ENCODE measurements at places on chromosomes 1 and 21.
A peak's percentile ranks its signal among the peaks of the same experiment; 100 is the strongest.

- peak; percentile 80 for DNase-seq
Observed at GRCh38 chr1:84721152-84721551, 30.9 kb upstream of the SSX2IP start.

DNA sequence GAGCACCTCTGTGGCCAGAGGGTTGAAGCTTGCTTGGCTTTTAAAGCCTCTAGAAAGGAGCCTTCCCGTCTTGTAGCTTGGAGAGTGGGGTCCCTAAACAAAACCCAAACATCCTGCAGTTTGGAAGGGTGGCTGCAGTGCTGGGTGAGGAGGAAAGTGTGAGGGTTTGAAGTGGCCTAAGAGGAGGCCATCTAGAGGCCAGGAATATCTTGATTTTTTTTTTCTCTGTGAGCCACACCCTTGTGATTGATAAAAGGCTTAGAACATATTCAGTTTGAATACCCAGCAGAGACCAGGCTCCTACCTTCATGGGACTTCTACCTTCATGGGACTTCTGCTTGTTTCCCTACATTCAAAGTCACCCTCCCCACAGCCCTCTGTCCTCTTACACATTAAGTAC lies 37.3 kb upstream of the PIGV start:
- no peak for DNase-seq

GRCh38 chr1:1119272-1119890 lies 3.5 kb upstream of the C1orf159 start:
- no peak for DNase-seq

GRCh38 chr1:114299331-114299975 lies 145.8 kb upstream of the SYT6 start:
- peak; percentile 27 for DNase-seq

DNA sequence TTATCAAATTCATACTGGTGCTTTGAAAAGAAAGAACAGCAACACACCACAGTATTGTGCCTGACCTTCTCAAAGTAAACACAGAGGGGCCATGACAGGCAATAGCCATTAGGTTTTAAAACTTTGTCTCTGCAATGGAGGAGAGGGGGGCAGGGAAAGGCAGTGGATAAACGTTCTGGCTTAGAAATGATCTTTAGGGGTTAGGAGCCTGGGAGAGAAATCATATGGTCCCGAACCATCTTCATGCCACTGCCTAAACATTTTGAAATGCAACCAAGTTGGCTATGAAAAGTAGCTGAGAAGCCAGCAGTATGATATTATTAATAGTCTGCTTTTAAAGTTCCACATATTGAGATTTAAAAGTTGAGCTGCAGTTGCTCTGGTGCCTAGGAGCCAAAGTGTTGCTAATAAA lies 39.8 kb downstream of the PLPP3 start:
- no peak for DNase-seq

DNA sequence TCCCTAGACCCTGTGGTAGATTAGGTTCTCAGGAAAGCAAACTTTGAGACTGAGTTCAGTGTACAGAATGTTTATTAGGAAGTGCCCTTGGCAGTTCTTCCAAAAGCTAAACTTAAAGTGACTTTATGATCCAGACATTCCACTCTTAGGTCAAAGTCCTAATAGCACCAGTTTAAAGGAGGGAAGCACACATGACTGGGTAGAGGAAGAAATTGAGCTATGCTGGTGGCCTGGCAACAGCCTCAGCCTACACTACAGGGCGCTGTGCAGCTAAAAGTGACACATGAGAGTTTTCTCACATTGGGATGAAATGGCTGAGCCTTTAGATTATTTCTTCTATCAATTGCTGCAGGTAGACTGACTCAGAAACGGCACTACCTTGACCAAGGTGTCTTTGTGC lies 280.4 kb downstream of the BRINP2 start:
- DNase-seq: no peak

GRCh38 chr1:157472056-157472701 lies 80.1 kb downstream of the FCRL5 start:
- DNase-seq: no peak

- peak; percentile 44 for DNase-seq
Observed at GRCh38 chr21:39319251-39319756, 5.9 kb upstream of the BRWD1 start.

DNA sequence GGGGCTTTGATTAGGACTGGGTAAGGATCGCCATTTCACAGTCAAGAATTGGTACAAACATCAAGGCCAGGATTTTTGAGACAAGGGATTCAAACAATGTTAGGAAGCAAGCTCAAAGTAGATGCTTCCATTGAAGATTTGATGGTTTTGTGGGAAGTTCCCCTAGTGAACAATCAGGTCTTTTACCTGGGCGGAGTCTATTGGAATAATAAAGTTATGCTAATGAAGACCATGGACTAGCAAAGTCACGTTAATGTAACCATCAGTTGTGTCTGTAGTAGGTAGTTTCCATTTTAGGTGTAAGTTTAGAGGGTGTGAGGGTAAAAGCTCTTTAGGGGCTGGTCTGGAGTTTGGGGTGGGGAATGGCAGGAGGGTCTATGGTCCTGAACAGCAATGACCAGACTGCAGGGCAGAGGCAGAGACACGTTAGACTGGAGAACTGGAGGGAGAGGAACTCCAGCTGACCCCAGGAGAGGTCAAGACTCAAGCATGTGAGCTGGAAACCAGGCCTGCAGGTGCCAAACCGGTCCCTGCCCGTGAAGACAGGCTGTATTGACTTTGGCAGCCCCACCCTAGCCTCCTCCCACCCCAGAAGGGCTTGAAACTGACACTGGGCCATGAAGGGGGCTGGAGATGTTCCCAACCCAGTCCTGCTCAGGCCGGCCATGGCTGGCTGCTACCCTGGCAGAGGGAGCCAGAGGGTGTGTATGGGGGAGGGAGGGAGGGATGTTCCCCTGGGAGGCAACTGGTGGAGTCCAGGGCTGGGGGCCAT lies 36.0 kb upstream of the GPR37L1 start:
- DNase-seq: no peak

- peak; percentile 67 for DNase-seq
Observed at GRCh38 chr1:183291802-183292514, 105.9 kb downstream of the LAMC2 start.

- peak; percentile 91 for DNase-seq
Observed at GRCh38 chr1:2189459-2190425, 4.8 kb downstream of the FAAP20 start.

DNA sequence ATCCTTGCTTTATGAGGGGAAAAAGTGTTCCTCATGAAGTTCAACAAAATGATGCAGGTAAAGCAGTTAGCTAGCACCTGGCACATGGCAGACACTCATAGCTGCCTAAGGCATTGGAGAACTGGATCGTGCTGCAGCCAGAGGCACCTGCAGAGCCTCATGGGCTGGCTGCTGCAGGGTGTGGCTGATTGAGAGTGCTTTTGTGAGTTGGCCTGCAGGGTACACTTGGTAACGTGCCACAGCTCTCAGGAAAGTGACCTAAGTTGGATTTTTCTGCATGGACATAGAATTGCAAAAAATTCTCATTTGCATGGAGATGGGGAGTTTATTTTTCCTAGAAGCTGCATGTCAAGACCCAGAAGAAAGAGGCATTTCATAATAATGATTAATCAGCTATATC lies 31.6 kb upstream of the IL20 start:
- DNase-seq: no peak

- DNase-seq: no peak
Observed at GRCh38 chr1:66920543-66920942, 4.1 kb downstream of the DNAI4 start.

- peak; percentile 97 for DNase-seq
Observed at GRCh38 chr1:186535388-186536133, 74.6 kb upstream of the PDC start.

DNA sequence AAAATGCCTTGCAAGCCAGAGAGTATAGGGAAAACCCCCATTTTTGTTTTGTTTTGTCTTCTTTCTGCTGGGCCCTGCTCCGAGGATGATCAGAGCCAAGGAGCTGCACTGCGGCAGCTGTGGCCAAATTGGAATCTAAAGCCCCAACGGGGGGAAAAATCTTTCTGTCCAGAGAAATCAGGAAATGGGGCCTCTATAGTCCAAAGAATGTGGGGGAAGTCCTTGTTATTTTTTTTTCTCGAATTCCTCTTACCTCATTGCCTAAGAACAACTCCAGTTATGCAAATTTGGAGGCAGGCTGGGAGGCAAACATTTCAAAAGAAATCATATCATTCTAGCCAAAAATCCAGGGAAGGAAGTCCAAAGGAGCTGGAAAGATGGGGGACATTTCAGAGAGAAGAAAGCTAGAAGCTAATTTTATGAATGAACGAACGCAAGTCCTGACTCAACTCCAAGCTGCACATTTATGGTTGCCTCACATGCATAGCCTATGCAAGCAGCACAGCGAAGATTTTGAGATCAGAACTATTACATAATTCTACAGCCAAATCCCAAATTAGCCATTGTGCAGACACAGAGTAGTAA lies 263.2 kb downstream of the KCTD3 start:
- DNase-seq: peak; percentile 6

- DNase-seq: no peak
Observed at GRCh38 chr1:235906436-235906835, 39.7 kb upstream of the LYST start.

DNA sequence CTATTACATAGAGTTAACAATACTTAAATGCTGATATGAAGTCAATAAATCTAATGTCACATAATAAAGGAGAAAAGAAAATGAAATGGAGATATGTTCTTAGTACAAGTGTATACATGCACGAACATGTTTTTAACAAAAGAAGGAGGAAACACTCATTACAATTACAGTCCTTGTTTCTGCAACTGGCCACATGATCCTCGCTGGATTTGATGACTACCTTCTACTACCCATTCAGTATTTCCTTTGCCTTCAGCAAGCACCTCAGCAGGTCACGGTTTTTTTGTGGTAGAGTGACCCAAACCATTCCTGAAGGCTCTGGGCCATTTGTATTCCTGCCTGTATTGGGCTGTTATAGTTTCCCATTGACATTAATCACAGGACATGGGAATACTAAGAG lies 172.8 kb upstream of the CXADR start:
- DNase-seq: no peak

- no peak for DNase-seq
Observed at GRCh38 chr1:111842411-111842810, 86.7 kb downstream of the DDX20 start.

DNA sequence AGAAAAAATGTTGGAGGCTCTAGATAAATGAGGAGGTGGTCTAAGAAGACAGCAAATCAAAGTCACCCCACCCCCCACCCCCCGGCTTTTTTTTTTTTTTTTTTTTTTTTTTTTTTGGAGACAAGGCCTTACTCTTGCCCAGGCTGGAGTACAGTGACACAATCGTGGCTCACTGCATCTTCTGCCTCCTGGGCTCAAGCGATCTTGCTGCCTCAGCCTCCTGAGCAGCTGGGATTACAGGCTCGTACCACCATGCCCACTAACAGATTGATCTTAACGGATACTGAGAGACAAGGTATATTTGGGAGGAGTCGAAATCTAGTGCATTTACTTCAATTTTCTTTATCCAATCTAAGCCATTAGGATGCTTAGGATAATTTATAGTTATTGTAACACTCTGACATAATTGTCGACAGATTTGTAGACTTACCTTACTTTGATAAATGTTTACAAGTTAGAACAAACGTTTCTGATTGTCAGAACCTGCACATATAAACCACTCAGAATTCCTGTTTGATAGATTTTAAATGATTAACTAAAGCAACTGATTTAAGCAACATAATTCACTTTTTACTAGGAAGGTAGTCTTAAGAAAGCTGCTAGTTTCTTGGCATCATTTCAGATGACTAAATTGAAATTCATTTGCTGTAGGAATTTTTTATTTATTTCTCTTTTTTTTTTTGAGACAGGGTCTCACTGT lies 33.7 kb upstream of the NBL1 start:
- DNase-seq: peak; percentile 31

DNA sequence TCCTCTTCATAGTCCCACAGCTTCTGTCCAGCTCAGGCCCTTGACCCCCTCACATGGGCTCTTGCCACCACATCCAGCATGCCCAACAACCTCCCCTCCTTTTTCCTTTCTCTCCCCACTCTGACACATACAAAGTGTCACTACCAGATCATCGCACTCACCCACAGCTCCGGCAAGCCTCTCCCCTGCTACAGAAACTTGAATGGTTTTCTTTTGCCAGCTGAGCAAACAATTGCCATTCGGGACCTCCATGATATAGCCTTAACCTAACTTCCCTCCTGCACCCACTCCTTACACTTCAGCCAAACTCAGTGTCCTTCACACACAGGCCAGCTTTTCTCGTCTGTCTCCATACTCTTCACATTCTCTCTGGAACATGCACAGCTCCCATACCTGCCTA lies 43.3 kb downstream of the MAB21L3 start:
- no peak for DNase-seq

DNA sequence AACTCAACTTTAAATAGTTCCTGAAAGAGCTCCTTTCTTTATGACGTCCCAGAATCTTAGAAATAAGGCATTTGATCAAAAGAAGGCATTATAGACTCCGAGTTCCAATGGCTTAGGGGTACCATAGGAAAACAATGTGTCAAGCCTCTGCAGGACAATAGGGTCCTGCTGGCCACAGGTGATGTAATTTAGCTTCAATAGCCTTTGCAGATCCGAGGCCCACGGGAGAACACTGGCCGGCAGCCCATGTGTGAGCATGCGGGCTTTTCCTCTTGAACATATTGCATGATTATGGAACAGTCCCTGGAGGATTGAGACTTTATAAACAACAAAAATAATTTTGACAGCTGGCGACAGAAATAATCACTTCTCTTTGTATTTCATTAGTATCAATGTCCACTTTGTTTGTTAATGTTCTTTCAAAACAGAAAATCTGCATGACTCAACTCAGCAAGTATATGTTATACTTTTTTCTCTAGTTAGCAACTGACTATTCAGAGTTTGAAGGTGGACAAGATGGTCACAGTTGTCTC lies 49.0 kb upstream of the NR5A2 start:
- DNase-seq: peak; percentile 2

DNA sequence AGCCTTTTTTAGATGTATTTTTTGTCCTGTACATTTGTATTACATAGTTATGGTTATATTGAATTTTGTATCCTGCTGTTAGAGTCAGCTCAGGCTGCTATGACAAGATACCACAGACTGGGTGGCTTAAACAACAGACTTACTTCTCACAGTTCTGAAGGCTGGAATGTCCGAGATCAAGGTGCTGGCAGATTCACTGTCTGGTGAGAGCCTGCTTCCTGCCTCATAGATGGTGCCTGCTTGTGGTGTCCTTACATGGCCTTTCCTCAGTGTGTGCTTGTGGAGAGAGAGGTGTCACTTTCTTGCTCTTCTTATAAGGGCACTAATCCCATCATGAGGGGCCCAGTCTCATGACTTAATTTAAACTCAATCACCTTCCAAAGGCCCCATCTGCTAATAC lies 23.1 kb upstream of the MYSM1 start:
- no peak for DNase-seq

Data from fibroblast of mammary gland (primary cell).